Stimulated activated CD8-positive, alpha-beta memory T cell treated with anti-CD3 and anti-CD28 coated beads, Interleukin-4, amount 100 ng/mL, for 4 hours (primary cell): ENCODE measurements at places on chromosomes 5 and 9.

DNA sequence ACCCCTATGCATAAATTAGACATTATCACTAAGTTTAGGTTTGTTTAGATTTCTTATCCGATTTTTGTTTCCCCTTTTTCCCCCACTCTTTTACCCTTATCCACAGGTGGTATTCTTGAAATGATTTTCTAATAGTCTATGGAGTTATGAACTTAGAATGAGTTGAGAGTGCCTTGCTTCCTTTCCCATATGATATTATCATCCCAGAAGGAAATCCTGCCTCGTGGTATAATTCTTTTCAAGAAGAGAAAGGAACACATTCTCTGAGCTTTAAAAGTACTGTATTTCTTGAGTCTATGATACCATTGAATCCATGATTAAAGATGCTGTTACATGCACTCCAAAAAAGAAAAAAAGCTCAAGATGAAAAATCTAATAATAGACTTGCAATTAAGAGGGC is 76.9 kb upstream of the ADAMTSL1 start:
- no peak for DNase-seq

DNA sequence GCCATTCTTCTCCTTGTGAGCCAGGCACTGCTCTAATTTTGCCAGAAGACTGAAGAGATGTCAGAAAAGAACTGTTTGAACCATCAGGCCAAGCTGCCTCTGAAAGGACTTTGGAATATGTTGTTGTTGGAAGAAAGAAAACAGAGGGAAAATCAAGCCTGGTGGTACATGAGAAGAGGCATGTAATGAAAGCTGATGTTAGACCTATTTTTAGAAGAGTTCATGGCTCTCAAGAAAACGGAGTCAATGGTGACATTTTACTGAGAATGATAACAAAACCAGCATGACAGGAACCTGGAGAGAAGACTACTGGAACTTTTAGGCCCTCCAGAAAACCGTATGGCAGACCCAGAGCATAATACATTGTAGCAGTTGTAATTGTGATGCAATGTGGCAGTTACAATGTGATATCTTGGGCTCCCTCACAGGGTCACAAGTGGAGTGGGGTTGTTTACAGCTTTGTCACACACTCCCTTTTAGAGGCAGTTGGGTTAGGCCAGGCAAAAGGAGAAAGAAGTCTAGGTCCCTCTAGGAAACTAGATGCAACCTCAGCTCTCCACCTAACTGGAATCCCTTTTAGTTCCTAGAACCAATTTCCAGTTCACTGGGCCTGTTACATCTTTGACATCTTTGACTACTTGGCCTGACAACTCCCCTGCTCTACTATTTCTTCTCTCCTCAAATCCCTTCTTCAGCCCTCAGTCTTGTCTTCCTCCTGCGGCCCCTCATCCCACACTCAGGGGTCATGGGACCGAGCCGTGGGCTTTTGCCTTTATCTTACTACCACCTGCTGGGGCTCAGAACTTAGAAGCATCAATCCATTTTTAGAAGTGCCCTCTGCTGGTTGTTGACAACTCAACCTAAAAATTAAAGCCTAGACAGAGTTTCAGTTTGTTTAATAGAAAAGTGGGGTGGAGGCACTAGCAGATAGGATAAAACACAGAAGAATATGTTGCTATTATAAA is 61.2 kb upstream of the JAK2 start:
- DNase-seq: no peak

DNA sequence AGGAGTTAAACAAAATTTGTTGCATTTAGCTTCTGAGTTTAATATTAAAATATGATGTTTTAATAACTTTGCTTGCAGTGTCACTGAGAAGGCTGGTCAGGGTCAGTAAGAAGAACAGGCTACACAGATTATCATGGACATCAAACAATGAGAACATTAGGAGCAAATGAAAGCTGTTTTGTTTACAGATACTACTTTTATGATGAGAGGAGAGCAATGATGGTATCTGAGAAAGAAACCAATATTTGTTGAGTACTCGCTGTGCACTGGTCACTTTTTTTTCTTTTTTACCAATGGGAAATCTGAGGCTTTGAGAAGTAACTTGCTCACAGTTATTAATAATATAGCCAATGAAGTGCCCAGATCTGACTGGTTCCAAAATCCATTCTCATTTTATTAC is 109.6 kb downstream of the INVS start:
- no peak for DNase-seq

GRCh38 chr5:13941468-13941867 is 3.0 kb downstream of the DNAH5 start:
- no peak for DNase-seq

DNA sequence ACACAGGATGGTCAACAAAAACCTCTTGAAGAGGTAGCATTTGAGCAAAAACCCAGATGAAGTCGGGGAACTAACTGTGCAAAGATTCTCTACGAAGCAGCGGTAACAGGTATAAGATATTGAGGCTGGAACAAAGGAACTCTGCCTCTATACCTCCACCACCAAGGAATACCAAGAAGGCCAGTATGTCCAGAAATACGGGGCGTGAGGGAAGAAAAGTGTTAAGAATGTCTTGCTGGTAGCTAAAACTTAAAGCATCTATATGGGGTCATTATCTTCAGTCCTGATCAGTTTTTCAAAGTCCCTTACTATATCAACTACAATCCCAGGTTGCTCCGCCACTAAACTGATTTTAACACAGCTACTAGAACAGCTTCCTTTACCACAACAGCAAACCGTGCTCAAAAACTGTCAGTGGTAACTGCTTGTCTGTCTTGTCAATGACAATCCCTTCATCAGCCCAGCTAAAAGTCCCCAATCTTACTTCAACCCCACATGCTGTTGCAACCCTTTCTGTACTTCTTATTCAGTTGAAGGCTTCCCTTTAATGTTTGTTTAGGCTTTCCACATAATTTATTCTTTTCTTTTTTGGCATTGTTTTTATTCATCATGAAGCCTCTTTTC is 9.4 kb downstream of the PAM start:
- DNase-seq: no peak

- no peak for DNase-seq
These were observed 1038.8 kb upstream of the ARRDC3 start for GRCh38 chr5:92421942-92422341.

DNA sequence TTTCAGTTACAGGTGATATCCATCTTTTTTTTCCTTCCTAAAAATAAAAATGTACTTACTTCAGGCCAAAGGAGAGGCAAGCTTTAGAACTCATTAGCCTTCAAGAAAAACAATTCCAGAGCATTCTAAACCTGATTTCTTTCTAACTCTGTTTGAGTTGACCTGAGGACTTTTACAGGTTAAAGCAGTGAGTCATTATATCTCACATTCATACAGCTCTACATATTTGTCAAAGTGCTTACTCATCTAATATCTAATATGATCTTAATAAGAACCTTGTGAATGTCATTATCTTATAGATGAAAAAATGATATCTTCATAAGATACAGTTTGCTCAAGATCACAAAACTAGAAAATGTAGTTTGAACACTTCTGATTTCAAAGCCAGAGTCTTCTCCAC is 149.2 kb upstream of the CDKN2B start:
- DNase-seq: no peak

GRCh38 chr5:160543395-160543794 is 121.7 kb downstream of the PTTG1 start:
- DNase-seq: no peak

GRCh38 chr9:115030006-115030405 is 88.0 kb downstream of the TNC start:
- DNase-seq: no peak

- no peak for DNase-seq
These were observed 221.3 kb upstream of the TAS2R1 start for GRCh38 chr5:9851458-9851857.

DNA sequence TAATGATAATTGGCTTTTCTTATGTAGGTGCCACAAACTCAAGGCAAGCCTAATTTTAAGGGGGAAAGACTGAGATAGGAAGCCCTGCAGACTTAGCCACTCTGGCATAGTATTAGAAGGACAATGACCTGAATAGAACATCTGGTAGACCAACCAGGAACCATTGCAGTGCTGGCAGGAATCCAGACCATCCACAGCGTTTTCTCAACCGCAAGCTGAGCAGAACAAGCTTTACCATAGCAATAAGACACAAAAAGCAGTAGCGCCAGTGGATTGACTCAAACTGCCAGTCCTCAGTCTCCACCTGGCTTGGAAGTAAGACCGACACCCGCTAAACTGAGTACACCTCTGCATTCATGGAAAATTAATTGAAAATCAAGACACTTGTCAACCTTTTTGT is 141.3 kb upstream of the LPAR1 start:
- DNase-seq: no peak
